ENCODE measurements at places on chromosomes 11 and 22.

DNA sequence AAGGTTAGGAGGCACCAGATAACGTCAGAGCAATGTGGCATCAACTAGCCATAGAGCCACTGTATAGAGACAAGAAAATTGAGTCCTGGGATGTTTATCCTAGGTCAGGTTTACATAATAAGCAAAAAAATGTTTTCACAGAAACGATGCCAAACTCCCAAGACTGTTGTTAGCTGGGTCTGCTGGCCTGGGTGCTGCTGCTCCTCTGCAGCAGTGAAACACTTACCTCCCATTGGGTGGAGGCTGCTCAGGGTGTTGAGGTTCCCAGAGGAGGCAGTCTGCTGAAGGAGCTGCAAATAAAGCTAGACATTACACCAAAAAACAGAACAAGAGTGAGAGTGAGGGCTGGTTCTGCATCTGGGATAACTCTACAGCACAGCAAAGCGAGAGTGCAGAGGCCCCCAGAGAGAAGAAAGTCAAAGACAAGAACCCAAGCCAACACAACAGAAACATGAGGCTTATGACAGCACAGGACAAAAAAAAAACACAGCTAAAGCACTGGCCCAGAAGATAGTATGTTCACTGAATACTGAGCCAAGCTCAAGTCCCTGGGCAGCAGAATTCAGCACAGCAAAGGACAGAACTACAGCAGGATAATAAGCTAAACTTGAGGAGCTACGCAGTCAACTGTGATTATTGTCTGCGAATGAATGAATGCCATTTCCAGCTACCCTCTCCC lies 29.9 kb upstream of the RAPSN start:
- no peak for DNase-seq

DNA sequence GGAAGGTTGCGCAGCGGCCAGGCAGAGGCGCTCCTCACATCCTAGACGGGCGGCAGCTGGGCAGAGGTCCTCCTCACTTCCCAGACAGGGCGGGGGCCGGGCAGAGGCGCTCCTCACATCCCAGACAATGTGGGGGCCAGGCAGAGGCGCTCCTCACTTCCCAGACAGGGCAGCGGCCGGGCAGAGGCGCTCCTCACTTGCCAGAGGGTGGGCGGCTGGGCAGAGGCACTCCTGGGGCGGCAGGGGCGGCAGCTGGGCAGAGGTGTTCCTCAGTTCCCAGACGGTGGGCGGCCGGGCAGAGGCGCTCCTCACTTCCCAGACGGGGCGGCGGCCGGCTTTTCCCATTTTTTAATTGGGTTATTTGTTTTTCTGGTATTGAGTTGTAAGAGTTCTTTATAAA lies 20.2 kb upstream of the PTS start:
- DNase-seq = no peak

DNA sequence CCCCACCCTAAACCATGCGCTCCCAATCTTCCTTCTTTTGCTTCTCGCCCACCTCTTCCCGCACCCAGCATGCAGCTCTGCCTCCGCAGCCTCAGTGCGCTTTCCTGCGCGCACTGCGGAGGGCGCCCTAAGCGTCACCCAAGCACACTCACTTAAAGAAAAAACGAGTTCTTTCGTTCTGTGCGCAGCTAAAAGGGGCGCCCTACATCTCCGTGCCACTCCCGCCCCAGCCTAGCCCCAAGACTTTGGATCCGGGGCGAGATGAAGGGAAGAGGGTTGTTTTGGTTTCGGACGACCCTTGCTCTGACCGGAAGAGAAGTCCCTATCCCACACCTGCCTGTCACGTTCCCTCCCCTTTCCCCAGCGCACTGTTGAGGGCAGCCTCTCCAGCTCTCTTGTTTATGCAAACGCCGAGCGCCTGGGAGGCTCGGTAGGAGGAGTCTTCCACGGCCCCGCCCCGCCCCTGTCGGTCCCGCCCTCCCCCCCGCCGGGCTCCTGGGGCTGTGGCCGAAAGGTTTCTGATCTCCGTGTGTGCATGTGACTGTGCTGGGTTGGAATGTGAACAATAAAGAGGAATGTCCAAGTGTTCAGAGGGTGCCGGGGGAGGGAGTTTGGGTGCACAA lies 5.3 kb downstream of the VSIG2 start:
- peak; percentile 60 for DNase-seq

DNA sequence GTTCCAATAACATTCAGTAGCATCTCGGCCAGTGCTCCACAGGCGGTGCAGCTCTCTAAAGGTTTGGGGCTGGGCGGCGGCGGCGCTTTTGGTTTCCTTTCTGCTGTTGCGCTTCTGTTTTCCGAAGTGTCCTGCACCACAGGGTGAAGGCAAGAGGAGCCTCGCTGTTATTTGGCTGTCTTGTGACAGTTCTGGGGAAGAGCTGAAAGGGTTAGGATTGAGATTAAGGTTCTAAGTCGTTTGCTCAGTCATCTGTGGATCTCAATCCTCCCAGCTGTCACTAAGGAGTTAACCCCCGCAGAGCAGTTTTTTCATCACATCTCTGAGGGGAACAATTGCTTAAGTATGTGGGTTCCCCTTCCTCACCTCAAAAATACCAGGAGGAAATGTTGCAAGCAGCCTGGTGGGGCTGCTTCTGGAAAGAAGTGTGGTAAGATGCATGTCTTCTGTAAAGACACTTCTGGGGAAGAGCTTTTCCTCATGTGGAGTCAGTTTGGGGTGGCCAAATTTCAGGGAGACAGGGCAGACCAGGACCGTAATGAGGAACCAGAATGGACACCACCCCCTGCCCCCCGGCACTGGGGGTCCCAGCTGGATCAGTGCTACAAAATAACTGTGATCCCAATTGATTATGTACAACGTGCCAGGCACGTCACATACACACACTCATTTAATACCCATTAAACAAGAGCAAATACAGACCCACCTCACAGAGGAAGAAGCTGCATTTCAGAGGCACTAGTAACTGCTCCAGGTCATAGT lies 14.2 kb downstream of the TMEM121B start:
- no peak for DNase-seq

GRCh38 chr22:47188261-47189055 lies 426.0 kb downstream of the TBC1D22A start:
- no peak for DNase-seq

- DNase-seq = no peak
Measured at GRCh38 chr11:29773656-29774264, 243.1 kb downstream of the KCNA4 start.

GRCh38 chr11:116787786-116788486 lies at the start of gene ZPR1:
Gene ZPR1, minus strand, starts transcription at chr11:116788023. Its CDS starts 33 bp downstream, at chr11:116787990.
- peak; percentile 68 for DNase-seq

GRCh38 chr22:41585898-41586297 lies 3.7 kb downstream of the PMM1 start:
- DNase-seq = no peak

DNA sequence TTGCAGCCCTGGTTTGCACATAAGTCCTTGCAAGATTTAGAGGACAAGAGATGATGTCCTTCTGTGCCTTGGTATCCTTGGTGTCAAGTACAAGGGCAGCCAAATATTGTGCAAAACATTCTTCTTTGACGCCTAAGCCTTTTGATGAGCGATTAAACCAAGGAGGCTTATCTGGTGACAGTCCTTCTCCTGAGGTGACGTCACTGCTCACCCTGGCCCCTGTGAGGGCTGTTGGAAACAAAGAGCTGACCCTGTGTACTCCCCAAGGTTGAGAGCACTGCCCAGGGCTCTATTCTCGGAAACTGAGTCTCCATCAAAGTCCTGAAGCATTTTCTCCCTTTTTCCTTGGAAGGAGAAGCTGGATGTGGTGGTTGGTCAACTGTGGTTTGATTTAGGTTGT lies 4.7 kb upstream of the GRAMD1B start:
- DNase-seq = no peak

- no peak for DNase-seq
Measured at GRCh38 chr11:67301951-67302516, 1.3 kb upstream of the SSH3 start.

GRCh38 chr11:107157146-107157808 lies 139.0 kb upstream of the GUCY1A2 start:
- DNase-seq = no peak

- peak; percentile 20 for DNase-seq
Measured at GRCh38 chr11:77287615-77288273, 13.7 kb downstream of the GDPD4 start.

- no peak for DNase-seq
Measured at GRCh38 chr11:83835423-83835822, 549.3 kb upstream of the CCDC90B start.

DNA sequence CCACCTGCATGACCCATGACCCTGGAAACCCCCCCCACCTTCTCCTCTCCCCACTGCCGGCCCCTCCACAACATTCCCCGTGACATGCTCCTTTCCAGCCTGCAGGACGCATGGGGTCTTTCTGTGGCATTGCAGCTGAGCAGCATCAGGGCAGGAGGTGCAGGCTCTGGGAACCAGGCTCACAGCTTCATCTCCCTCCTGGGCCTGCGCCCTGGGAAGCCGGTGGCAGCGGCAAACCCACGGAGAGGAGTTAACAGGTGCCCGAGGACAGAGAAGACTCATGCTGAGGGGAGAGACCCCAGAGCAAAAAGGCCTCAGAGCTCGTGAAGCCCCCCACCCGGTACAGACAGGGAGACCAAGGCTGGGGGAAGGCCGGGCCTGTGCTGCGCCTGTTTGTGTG lies 32.2 kb downstream of the CDKN1C start:
- no peak for DNase-seq

DNA sequence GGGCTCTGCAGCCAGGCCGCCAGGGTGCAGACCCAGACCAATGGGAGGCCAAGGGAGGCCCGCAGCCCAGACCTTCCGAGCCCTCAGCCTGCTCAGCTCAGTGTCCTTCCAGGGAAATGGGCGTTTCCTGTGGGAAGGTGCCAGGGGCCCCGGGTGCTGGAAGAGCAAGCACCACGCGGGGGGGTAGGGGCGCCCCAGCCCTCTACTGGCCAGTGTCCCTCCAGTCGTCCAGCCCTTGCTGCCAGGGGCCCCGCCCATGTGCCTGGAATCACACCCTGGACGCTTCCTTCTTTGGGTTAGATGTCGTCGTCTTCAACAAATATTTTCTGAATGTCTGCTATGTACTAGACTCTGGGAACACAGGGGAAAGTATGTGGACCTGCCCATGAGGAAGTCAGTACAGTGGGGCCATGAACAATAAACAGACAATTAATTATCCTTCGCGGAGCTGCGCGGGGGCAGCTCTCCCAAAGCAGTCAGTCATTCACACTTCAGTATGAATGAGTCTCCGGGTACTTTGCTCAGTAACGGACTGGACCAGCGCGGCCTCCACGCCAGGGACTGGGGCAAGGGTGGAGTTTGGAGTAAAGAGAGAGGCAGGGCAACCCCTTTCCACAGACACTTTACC lies 60.2 kb downstream of the CDKN1C start:
- no peak for DNase-seq

- DNase-seq = no peak
Measured at GRCh38 chr11:70470127-70470526, 71.8 kb downstream of the CTTN start.

- DNase-seq = no peak
Measured at GRCh38 chr22:39530692-39531331, 1.7 kb downstream of the RPS19BP1 start.

DNA sequence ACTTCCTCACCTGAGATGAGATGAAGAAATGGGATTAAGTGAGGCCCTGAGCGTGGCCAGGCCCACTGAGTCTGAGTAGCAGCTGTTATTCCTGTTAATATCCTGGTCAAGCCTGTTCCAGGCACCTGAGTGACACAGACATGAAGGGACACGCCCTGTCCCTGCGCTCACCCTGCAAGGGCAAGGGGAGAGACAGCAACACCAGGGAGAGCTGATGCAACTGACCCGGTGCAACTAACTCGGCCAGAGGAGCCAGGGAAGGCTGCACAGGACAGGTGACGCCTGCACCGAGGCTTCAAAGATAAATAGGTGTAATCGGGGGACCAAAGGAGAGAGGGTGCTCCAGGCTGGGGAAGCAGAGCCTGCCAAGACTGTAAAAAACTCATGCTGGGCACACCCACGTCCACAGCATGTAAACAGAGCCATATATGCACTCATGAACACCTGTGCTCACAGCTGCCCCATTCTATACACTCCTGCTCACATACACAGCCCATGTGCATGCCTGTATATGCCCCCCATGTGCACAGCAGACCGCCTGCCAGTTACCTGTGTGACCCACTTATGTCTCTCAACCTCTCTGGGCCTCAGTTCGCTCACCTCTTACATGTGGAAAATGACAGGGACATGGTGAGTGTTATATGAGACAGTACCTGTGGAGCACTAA lies 22.8 kb upstream of the GCAT start:
- no peak for DNase-seq

GRCh38 chr22:28637225-28637624 lies 42.4 kb downstream of the TTC28 start:
- no peak for DNase-seq

- DNase-seq = no peak
Measured at GRCh38 chr22:38732251-38732815, 23.5 kb downstream of the SUN2 start.

DNA sequence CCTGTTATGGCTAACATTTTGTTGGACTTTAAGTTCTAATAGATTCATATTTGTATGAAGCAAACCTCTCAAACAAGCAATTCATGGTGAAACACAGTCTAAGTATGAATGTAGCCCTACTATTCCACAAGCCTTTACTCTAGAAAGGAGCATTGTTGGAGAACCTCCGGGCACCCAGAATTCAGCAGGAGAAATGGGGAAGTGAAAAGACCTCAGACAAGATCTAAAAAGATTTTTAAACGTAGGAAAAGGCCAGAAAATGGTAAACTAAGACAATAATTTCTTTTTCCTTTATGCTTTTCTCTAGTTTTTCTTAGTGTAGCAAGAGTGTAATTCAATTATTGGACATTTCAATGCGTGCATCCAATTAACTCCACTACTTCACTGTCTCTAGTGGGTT lies 426.4 kb downstream of the INSC start:
- no peak for DNase-seq

DNA sequence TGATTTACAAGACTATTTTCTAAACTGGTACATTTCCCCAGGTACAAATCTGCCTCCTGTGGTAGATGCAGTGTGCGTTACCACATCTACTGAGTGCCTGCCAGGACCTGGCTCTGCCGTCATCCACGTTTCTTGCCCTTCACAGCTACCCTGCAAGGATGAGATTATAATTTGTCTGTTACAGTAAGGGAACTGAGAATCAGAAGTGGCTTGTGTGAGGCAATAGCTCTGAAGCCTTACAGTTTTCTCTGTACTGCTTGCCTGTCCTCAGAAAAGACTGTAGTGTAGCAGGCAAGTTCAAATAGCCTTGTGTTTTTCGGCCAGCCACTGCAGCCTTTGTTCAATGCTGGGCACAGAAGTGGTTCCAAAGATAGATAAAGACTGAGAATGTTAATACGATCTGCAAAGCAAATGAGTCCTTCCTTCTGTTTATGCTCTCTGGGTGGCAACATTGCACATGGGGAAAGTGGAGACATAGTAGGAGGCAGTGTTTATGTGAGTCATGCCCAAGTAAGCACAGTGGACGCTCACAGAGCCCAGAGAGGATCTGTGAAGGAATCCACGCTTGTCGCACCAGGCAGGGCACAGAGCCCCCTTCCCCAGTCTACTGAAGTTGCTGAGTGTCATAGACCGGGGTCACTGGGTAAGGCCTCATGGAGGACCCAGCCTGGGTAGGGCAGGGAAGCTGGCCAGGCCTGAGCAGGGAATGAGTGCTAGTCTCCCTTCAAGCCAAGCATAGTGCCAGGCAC lies 49.1 kb downstream of the MICAL2 start:
- DNase-seq = no peak

- no peak for DNase-seq
Measured at GRCh38 chr11:1428762-1429316, 39.1 kb downstream of the BRSK2 start.

GRCh38 chr11:33898957-33899356 lies 7.1 kb upstream of the LMO2 start:
- DNase-seq = no peak
